ENCODE measurements at places on chromosomes 2 and 18.

DNA sequence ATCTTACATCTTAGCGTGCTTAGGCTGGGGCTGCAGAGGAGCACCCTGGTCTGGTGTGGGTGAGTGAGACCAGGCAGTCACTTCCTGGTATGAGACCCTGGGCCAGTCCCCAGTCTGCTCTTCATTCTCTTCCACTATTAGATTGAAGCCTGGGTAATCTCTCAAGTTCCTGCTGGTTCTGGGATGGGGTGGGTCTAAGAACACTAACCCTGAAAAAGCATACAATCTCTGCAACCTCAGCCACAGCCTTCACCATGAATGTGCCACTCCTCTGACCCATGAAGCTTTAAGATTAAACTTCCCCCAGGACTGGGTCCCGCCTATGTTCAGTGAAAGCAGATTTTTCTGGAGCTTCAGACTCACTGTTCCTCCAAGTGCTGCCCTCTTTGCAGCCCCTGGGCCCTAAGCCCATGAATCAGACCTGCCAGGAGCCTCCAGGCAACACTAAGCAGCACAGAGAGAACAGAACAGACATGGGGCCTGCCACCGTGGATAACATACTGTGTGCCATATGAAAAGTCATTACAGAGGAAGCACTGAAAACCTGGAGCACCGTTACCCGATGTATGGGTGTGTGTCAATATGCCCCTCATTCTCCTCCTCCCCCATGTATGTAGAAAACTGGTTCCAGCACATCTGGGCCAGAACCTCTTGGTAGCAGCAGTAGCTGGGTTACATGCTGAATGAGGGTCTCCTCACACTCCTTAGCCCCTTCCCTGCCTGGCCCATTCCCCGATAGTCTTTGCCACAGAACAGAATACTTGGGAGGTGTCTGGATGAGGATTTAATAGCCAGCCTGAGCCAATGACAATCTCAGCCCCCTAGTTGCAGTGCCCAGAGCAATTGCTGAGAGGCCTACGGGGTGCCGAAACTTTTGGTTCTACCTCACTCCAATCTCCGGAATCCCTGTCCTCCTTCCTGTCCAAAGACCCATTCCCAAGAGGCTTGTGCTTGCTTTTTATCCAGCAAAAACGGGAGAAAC, 2.7 kb upstream of the SIX2 start:
- DNase-seq = no peak

DNA sequence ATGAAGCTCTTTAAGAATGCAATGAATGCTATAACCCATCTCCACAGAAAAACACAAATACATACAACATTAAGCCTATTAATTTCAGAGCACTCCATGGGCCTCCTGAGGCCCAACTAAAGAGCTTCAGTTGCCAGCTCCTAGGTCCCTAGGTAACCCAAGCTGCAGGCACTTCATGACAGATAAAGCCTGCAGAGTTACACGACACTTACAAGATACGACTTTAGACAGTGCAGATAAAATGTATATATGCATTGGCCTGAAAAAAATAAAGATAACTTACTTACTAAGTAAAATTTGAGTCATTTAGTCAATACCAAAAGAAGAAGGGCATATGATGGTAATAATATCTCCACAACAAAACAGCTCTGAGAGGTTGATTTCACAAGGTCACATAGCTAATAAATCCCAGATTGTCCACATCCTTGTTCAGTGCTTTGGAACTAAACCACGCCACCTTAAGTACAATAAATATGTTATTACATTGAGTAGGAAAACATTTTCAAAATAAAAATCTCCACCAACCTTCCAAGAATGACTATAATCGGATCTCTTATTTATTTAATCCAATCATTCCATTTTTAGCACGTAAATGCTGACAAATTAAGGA, 3.4 kb downstream of the MAP4K3 start:
- DNase-seq = no peak

GRCh38 chr18:76357174-76357573, 137.9 kb downstream of the ZNF516 start:
- no peak for DNase-seq

GRCh38 chr18:38941711-38942561, 1376.3 kb upstream of the CELF4 start:
- DNase-seq = no peak

- peak; percentile 89 for DNase-seq
These were observed 56.8 kb downstream of the BIN1 start for GRCh38 chr2:127049927-127050802.

GRCh38 chr18:47420130-47420529, 168.7 kb upstream of the SKOR2 start:
- DNase-seq = no peak

- DNase-seq = no peak
These were observed 67.3 kb downstream of the NCKAP5 start for GRCh38 chr2:133500917-133501316.

DNA sequence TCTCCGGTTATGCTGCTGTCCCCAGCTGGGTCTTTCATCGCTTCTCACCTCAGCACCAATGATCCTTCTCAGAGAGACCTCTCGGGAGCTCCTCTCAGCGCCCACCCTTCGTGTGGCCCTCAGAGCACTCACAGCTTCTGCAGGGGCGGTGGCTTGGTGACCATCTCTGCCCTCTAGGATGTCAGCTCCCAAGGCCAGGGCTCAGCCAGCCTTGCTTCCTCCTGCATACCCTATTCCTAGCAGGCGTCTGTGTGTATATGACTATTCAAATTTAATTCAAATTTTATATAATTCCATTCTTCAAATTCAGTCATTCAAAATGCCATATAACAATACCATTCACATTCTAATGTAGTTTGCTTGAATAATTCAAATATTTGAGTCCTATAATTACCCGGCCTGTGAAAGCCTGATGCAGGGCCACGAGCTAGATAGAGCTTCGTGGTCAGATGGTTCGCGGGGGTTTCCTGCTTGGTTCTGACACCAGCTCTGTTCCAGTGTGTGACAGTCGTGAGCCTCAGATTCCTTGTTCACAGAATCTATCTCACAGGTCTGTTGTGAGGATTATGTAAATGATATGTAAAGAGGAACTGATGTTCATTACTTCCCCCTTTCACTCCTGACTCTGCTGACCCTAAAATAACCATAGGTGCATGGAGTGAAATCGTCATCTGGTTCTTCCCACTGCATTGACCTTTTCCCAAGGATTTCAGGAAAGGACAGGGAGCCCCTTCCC, 94.0 kb upstream of the CNGA3 start:
- no peak for DNase-seq

GRCh38 chr18:32767400-32767799, 5.4 kb downstream of the KLHL14 start:
- no peak for DNase-seq

DNA sequence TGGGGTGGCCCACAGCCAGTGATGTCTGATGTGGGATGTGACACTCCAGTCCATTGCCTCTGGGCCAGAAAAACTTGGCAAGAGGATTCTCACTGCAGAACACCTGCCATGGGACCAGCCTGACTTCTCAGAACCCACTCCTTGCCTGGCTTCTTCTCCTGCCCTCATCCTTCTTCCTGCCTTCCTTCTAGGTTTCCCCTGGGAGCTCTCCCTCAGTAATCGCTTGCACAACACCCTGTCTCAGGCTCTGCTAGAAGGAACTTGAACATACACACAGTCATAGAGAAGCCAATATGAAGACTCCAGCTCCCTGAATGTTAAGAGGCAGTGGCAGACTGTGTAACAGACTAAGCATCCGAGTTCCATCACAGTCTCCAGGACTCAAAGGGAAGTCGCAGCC, 4.3 kb upstream of the COL6A3 start:
- no peak for DNase-seq

DNA sequence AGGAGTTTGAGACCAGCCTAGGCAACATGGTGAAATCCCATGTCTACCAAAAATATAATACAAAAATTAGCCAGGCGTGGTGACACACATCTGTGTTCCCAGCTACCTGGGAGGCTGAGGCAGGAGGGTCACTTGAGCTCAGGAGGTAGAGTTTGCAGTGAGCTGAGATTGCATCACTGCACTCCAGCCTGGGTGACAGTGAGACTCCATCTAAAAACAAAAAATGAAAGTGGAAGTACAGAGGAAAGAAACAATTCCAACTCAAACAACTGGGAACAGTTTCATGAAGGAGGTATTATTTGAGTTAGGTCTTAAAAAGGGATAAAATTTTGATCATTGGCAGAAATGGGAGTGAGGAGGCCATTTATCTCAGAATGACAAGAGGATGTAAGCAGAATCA, 6.3 kb upstream of the RAB1A start:
- no peak for DNase-seq

- no peak for DNase-seq
These were observed 1074.4 kb upstream of the GYPC start for GRCh38 chr2:125581557-125581956.

GRCh38 chr2:54332386-54332785, 76.4 kb upstream of the TSPYL6 start:
- DNase-seq = no peak

GRCh38 chr2:228700638-228701037, 519.2 kb upstream of the SPHKAP start:
- no peak for DNase-seq

DNA sequence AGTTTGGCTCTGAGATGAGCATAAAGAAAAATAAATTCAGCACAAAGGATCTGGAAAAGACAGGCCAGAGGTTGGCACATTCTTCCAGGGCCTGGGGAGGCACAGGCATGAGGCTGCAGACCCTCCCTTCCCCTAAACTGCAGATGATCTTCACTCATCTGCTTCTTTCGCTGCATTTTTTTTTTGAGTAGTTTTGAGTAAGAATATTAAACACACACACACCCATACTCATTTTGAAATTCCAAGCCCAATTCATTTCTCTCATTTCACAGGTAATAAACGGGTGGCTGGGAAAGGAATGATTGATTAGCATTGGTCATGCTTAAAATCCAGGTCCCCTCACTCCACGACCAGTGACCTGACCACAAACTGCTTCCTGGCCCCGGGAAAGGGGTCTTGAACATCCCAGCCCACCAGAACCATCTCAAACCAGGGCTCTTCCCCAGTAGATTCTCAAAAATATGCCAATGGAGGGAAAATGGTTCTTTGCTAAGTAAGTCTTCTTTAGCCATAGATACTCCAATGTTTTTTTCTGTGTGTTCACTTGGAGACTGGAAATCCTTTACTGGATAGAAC, 219.6 kb downstream of the ANAPC1 start:
- DNase-seq = no peak

DNA sequence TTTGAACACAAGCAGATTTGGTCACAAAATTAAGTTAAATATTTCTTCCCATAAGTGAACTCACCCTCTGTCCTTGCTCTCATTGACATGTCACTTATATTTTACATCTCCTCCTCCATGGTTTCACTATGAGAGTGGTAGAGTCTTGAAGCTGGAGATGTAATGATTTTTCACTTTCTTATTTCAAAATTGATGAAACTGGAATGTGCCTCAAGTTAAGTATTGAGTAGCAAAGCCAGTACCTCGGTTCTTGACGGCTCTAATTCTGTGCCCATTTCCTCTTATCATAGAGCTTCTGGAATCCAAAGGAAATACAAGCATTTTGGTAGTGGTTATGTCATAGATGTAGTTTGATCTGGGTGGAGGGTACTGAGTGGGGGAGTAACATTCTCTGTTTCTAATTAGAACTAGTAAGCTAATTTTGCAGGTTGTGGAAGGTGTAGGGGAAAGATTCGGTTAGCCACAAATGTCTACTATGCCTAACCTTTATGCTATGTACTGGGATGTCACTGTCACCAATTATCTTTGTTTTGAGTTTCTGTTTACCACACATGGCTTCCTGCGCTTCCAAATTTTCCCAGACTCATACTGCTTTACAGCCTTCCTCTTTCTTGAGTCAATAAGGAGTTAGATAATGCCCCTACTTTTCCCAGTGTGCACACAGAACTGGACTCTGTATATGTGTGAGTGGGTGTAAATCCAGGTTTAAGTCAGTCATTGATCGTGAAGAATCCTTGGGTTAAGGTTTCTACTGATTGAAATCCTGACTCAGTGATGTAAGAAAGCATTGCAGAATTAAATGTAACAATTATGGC, 96.8 kb downstream of the DIS3L2 start:
- no peak for DNase-seq

DNA sequence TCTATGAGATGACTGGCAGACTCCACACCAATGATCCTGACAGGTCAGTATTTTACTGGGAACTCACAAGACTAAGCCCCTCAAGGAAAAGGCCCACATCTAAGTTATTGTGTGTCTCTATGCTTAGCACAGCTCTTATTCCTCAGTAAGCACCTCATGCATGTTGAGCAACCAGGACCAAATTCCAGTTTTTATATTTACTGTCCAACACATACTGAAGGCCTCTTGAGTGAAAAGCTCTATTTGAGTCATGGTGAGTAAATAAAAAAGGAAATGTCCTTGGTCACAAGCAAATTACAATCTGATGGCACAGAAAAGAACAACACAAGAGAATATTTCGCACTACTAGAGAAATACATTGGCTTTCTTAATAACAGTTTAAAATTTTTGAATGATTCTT, 87.9 kb upstream of the ETAA1 start:
- DNase-seq = no peak

DNA sequence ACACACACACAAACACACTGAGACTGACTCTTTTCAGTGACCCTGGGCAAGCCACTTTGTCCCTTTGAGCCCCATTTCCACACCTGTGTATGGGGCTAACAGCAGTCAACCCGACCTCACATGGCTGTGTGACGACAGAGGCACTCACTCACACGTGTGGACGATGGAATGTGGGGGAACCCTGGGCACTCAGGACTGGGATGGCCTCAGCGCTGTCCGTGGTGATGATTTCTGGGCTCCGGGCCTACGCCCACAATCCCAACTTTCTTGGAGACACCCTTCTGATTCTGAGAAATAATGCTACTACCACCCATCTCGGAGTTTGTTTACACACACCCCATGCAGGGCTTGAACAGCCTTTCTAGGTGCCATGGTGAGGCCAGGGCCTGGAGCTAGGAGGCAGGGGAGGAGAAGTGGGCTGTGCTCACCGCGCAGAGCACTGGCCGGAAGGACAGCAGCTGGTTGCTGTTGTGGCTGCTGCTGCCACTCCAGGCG, 1.5 kb downstream of the CRYBA2 start:
- DNase-seq = peak; percentile 65
